ENCODE measurements at places on chromosomes 2 and 18.
A peak's percentile ranks its signal among the peaks of the same experiment; 100 is the strongest.

DNA sequence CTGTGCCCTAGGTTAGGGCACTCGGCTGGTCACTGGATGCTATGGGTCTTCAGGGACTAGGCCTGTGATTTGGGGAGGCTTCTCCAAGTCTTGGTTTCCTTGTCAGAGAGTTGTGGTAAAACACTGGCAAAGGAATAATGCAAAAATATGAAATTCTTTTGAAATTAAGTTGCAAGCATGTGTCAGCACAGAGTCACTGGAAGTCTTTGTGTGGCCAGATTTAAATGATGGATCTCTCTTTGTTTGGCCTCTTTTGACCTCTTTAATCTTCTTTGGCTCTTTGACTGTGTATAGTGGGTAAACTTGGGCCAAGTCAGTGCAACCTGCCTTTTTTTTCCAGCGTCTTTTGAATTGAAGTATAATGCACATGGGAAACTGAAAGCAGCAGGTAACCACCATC is 12.1 kb downstream of the HK2 start:
- DNase-seq, result no peak

DNA sequence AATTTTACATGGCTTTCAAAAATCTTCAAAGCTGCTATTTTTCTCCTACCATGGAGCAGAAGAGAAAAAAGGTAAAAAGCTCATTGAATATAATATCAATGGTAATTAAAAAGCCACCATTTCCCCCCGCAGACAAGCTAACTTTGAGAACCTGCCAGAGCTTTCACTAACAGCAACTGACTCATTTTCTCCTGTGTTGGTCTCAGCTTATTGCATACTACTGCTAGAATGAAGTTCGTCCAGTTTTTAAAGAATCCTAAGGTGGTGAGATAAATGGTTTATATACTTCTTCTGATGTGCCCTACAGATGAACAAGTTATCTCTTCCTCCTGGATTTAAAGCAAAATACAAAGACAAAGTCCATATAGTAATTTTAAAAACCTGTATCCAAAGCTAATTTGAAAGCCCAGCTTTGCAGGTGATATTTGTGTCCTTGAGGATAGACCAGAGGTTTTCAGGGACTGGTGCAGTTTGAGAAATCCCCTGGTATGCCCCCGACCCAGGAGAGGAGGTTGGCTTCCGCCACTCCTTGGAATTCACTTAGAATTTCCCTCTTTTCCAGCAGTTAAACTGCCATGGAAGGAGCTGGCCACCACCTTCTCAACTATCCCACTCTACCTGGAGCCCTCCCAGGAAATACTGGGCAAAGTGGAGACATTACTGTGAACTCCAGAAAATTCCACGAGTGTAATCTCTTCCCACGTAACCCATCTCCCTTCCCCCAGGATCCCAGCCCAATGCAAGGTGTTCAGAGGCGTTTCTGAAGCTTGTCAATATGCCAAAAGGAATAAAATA is 17.5 kb downstream of the YPEL5 start:
- DNase-seq, result peak; percentile 88

- DNase-seq, result no peak
Measured at GRCh38 chr18:54932472-54932871, 26.8 kb downstream of the CCDC68 start.

- no peak for DNase-seq
Measured at GRCh38 chr18:61749031-61749430, 143.8 kb downstream of the RNF152 start.

DNA sequence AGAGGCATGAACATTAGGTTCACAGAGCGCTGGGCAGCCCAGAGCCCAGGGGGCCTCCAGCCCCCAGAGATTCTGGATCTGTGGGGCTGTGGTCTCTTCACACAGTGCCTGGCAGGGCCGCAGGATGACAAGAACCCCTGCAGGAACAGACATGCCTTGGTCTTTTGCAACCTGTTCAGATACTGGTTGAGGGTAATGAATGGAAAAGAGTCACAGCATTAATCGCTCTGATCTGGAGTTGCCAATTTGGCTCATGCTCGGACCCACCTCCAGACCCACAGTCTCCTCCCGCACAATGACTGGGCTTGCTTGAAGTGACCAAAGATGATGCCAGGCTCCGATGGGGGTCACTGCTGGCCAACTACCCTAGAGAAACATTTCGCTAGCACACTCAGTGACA is 229.4 kb upstream of the SMAD2 start:
- DNase-seq, result no peak

DNA sequence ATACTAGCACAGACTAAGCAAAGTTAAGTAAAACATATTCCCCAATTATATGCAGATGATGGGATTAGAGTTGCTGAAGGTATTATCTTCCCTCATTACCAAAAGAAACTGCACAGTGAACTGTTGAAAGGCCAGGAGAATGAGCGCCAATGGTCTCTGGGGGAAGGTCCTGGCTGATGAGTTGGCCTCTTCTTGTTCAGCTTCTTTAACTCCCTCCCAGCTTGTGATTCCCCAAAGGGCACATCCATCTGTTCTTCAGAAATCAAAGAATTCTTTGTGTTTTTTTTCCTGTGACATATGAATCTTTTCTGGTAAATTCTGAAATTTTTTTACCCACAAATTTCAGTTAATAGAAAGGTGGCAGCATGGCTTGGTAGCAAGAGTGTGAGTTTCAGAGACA is 667.6 kb downstream of the CNTNAP5 start:
- DNase-seq, result no peak

- DNase-seq, result no peak
Measured at GRCh38 chr2:158686210-158686691, 108.9 kb upstream of the DAPL1 start.

DNA sequence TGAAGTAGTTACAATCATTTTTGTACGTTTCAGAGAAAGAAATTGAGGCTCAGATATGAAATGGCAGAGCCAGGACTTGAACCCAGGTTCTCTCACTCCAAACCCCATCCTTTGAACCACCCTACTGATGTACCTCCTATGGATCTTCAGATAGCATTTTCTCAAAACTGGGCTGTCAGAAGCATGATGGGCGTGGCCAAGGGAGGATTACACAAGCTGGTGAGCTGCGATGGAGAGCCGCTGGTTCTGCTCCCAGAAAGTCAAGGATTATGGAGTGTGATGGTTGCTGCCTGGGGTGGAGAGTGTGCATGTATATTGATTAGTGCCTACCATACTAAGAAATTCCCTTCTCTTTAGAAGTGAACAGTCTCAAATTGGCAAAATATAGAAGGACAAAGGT is 47.0 kb upstream of the PPP1CB start:
- no peak for DNase-seq

DNA sequence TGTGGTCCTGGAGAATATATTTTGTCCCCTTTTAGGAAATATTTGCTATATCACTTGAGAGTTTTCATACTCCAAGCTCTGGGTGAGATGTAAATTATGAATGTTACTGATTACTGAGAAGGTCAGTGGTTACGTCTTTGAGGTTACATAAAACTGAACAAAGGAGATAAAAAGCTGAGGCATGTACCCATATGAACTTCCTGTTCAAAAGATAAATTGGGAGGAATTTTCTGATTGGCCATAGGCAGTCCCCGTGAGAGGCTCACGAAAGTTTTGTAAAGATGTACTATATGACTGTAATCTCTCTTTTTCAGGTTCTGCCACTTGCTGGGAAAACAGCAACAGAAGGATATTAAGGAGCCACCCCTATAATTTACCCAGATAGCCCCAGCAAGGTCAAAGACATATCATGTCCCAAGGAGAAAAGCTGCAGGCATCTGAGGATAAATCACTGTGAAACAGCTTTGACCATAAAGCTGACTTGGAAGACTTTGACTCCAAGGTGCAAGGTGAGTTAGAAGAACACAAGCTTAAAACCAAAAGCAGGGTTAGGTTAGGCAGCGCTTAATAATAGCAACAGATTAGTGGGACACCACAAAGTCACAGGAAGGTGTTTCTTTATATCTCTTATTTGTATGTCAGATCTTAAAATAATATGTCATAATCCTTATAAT is 90.4 kb downstream of the OSBPL6 start:
- DNase-seq, result no peak

DNA sequence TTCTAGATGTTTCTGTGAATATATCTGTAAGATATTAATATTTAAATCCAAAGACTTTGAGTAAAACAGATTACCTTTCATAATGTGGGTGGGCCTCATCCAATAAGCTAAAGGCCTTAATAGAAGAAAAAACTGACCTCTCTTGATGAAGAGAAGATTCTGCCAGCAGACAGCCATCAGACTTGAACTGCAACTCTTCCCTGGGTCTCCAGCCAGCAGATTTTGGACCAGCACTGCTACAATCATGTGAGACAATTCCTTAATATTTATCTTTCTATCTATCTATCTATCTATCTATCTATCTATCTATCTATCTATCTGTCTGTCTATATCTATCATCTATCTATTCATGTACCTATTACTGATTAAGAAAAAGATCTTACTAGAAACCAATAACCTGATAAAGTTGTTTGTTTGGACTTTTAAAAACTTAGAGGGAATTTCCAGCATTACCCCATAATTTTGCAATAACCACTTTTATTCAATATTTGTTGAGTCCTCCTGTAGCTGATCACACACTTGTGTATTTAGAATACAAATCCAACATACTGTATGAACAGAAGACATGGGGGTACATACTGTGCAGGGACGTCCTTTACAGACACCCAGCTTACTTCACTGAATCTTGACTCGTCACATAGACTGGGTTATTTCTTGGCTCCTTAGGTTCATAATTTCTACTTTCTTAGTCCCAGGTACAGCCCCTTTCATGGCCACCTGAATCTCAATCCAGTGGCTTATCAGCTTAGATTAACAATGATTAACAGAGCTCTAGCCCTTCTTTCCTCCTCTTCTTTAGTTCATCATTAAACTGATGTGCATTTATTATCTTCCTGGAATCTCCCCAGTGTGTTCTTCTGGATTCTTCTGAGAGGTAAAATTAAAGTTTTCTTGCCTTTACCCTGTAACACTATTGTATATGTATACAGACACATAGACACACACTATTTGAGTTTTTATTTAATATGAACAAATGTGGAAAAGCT is 27.2 kb upstream of the STAT4 start:
- peak; percentile 54 for DNase-seq

DNA sequence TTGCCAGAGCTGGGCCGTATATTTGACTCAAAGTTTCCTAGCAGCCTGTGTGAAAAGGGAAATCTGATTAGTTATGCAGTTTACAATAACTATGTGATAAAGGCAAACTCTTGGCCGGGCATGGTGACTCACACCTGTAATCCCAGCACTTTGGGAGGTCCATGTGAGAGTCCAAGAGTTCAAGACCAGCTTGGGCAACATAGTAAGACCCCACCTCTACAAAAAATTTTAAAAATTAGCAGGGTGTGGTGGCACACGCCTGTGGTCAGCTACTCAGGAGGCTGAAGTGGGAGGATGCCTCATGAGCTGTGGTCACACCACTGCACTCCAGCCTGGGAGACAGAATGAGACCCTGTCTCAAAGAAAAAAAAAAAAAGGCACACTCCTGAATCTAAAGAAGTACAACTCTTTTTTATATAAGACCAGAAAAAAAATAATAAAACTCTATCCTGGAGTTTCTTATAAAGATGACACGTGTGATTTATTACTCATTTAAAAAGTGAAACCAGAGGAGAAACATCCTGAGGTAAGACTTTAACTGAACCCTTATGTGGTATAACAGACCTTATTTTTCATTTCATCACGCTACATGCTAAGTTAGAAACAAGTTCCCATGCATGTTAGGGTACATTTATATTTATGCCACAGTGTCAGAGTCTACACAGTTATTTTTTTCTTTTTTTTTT is 32.6 kb upstream of the KCMF1 start:
- peak; percentile 43 for DNase-seq

DNA sequence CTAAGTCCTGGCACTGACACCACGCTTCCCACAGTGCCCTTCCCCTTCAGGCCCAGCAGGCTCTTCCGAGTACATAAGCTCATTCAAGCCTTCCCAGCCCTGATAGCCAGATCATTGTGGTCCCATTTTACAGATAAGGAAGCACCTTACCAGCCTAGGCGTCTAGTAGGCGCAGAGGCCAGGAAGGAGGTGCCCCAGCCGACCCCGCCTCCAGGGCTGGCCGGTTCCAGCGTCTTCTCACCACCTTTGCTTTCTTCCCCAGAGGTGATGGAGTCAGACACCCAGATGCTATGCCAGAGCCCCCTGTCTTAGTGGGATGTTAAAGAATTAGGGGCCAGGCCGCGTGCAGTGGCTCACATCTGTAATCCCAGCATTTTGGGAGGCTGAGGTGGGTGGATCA is 28.9 kb upstream of the EFHD1 start:
- no peak for DNase-seq
